ENCODE measurements at places on chromosomes 5 and 9.

- no peak for DNase-seq
Observed at GRCh38 chr9:86279839-86280238, 2.5 kb downstream of the ISCA1 start.

DNA sequence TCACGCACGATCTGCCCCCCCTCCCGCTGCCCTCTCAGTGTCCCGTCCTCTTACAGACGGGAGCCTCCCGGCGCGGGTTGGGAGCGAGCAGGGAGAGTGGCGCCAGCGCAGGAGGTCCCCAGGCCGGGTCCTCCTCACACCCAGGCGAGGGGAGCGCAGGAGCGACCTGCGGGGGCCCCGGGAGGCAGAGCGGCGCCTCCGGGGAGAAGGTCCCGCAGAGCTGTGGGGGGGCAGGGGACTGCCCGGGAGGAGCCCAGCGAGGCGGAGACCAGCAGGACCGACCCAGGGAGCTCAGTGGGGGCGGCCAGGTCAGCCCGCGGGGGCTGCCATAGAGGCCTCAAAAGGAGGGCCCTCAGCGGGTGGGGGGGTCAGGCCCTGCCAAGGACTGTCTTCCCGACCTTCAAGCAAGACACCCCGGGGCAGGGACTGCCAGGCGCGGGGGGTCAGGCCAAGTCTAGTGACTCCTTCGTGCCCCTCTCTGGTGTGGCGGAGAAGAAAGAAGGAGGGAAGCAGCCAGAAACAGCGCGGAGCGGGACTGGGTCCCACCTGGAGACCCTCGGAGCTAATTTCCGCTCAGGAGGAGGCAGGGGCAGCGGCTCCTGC, 123.3 kb upstream of the ERCC6L2 start:
- DNase-seq: no peak

DNA sequence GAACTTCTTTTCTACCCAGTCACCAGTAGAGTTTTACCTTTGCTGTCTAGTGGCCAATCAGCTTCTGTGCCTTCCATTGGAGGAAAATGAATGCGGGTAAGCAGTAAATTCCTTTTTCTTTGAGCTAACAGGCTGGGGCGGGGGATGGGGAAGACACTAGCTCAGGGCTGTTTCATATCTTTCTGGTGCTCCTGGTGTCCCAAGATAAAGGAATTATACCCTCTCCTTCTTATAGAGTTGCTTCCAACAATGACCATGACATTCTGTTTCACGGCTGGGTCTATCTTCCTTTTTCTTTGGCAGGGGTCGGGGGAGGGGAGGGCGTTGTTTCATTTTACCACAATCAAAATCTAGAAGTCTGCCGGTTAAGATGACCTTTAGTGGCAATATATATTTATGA, 51.2 kb upstream of the RPS23 start:
- no peak for DNase-seq

DNA sequence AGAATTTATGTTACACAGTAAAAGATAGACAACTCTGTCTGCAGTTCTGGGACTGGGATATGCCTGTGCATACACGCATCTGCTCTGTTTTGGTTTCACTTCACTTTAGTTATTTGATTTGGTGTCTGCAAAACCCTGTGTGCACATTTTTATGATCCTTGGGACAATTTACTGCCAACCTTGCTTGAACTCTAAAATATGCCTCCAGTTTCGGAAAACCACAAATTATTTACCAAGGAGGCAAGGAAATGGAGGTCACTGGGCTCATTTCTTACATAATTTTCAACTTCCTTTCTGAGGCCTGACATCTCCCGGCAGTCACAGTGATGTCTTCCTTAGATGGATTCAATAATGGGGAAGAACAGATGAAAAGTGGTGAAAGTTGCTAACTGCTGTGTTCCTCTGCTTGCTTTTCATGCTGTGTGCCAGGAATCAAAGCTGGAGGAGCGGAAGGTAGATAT, 61.2 kb upstream of the TAF11L2 start:
- no peak for DNase-seq

GRCh38 chr5:156149213-156149612, 177.8 kb upstream of the SGCD start:
- no peak for DNase-seq

- no peak for DNase-seq
Observed at GRCh38 chr9:7045361-7045760, 287.6 kb downstream of the KDM4C start.

DNA sequence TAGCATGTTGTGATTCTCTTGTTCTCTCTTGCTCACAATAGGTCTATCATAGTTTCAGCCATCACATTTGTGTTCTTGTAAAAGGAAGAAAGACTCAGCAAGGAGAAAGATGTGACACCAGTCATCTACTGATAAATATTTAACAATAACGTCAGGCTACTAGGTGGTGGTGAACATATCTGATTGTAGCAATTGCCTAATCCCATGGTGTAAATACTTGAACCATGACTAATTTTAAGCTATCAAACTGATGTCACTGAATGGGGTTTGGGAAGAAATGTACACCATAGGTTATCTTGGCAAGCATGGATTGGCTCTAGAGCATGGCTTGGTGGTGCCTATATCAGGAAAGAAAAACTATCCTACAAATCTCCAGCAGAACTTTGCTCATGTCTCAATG, 16.6 kb downstream of the DMRTA1 start:
- no peak for DNase-seq

DNA sequence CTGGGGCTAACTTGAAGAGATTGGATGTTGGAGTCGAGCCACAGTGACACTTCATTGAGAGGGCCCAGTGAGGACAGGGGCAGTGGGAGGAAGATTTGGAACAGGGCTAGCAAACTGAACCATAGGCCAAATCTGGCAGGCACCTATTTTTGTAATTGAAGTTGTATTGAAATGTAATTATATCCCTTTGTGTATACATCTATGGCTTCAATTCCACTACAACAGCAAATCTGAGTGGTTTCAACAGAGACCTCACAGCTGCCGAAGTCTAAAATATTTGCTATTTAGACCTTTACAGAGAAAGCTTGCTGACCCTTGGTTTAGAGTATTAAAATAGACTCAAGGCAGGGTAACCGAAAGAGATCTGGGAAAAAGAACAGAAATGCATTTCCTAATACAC, 4.7 kb upstream of the TNFSF8 start:
- DNase-seq: no peak

- no peak for DNase-seq
Observed at GRCh38 chr5:1723957-1724821, 75.4 kb downstream of the MRPL36 start.

DNA sequence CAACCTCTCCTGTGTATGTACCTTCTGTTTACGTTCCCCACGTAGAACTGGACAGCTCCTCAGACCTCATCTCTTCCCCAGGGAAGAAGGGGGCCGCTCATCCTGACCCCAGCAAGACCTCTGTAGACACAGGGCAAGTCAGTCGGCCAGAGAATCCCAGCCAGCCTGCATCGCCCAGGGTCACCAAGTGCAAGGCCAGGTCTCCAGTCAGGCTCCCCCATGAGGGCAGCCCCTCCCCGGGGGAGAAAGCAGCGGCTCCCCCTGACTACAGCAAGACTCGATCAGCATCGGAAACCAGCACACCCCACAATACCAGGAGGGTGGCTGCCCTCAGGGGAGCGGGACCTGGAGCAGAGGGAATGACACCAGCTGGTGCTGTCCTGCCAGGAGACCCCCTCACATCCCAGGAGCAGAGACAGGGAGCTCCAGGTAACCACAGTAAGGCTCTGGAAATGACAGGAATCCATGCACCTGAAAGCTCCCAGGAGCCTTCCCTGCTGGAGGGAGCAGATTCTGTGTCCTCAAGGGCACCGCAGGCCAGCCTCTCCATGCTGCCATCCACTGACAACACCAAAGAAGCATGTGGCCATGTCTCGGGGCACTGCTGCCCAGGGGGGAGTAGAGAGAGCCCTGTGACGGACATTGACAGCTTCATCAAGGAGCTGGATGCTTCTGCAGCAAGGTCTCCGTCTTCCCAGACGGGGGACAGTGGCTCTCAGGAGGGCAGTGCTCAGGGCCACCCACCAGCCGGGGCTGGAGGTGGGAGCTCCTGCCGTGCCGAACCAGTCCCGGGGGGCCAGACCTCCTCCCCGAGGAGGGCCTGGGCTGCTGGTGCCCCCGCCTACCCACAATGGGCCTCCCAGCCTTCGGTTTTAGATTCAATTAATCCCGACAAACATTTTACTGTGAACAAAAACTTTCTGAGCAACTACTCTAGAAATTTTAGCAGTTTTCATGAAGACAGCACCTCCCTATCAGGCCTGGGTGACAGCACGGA, 86.7 kb downstream of the GOLPH3 start:
- DNase-seq: no peak

GRCh38 chr5:91032125-91032524, 351.0 kb downstream of the ARRDC3 start:
- DNase-seq: no peak

DNA sequence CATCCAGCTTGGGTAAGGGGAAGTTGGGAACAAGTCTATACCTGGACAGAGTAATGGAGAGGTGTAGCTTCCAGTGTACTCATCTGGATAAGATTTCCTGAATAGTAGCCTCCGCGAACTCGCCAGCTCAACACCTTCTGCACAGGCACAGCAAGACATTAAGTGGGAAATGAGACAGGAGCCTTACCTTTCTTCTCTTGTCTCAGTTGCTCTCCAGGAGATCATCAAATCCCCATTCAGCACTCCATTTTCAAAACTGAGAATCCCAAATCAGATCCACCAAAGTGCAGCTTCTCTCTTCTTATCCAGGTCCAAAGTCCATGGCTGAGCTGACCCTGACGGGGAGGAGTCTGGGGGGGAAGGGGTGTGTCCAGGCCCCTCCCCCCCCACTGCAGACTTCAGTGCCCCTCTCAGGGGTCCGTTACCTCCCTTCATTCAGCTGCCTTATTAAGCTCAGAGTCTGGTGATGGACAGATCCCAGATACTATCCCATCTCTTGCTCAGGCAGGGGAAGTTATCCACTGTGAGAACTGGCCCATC, 5.9 kb upstream of the MGAT1 start:
- DNase-seq: no peak

- DNase-seq: no peak
Observed at GRCh38 chr9:127522727-127523126, 71.4 kb downstream of the LRSAM1 start.

GRCh38 chr9:109254317-109254716, 66.5 kb downstream of the EPB41L4B start:
- no peak for DNase-seq

- no peak for DNase-seq
Observed at GRCh38 chr9:106220415-106220814, 526.1 kb downstream of the TMEM38B start.

DNA sequence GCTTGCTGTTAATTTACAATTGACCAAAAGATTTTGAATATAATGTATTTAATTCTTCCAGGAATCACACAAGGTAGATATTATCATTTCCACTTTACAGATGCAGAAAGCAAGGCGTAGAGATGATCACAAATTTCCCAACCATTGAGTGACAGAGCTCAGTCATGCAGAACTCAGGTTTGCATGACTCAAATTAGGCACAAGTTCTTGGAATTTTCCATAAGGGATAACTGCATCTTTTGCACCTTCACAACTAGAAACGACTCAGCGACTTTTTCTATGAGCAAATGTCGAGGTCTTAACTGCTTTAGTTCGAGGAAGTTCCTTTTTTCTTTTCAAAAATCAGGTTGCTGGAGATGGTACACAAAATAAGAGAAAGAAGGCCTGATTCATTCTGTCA, 265.5 kb upstream of the PAPPA start:
- DNase-seq: no peak

DNA sequence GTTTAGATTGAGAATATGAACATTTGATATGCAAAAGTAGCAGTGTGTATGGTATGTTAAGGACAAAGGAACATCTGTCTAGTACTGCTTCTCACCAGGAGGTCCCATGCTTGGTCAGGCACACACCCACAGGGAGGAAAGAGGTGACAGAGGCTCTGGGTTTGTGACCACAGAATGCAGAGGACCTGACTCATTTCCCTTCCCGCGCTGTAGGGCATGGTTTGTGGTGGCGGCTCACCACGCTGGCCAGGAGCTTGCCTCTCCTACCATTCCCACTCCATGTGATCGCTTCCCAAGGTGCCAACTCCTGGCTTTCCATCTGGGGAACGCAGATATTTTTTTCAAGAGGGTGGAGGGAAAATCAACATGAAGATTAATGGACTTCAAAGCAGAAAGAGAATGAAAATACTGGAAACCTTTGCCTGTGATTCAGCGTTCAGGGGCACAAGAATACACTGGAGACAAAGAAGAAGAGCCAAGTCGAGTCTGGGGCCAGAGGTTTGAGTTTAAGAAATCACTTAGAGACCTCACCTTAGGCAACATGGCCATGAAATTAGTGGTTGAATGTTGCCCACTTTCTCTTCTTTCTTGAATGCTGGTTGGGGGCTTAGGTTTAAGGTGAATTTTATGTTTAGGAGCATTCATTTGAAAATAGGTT, 477.8 kb downstream of the CCDC171 start:
- DNase-seq: no peak

DNA sequence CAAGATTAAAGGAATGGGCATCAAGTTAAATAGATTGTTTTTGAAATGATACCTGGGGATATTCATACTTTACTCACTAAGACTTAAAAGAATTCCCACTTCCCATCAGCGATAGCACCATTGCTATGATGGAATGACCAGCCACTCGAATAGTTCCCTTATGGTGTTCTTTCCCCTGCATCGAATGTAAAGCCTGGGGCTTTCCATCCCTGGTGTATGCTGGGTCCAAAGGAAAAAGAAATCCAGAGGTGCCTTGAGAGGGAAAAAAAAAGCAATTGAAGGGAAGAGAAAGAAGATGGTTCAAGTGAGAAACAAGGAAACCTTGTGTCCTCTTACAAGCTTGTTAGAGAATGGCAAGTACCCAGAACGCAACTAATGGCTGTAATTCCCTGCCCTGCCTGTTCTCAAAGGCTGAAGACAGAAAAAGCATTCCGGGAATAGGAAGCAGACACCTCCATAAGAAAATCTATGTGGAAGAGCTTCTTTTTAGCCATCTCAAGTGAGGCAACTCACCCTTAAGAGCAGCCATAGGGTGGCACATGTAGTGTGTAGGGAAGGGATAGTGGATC, 351.1 kb upstream of the DAB2 start:
- no peak for DNase-seq

- DNase-seq: no peak
Observed at GRCh38 chr5:178058321-178059012, 54.9 kb upstream of the N4BP3 start.

DNA sequence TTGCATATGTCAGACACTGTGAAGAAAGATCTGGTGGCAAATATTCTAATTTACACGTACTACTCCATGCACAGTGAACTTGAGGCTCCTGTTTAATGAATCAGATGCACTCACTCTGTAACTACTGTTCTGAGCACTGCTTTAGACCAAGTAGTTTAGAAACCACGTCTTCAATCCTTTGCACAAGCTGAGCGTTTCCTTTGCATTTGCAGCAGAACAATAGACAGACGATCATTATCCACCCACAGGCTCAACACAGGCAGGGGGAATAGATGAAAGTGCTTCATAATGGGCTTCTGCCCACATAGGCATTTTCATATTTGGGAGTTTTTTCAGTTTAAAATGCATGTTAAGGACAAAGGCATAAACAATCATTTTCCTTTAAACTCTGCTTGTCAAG, 423.3 kb upstream of the ADAMTS16 start:
- no peak for DNase-seq

Measured in eye (tissue), 1 donor.